ENCODE measurements at places on chromosomes 3 and 15. TPM values are rescaled to one million over a fixed set of nuclear protein-coding genes. Genes with fewer than 3 reads are reported as not detected.

DNA sequence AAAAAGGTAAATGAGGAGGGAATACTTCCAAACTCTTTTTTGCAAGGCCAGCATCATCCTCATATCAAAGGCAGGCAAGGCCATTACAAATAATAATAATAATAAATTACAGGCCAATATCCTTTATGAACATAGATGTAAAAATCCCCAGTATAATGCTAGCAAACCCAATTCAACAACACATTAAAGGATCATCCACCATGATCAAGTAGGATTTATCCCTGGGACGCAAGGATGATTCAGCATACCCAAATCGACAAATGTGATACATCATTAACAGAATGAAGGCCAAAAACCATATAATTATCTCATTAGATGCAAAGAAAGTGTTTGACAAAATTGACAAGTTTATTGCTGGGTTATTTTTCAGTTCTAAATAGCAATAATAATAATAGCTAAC is 53.6 kb downstream of the GHSR start:
- no peak for DNase-seq

DNA sequence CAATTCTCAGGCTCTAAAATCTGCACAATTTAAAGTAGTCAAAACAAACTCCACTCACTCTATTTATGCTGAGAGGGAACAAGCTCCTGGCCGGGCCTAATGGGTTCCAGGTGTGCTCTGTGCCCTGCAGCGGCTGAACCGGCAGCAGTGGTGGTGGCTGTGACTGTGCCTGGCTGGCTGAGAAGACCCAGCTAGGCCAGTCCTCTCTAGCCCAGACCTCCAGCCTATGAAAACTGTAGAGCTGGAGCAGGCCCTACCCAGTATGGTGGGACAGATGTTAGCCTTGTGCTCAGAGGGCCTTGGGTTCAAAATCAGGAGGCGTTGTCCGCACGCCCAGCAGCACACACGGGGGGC is 37.0 kb downstream of the EPHB3 start:
- no peak for DNase-seq

EBLN2 gene
- total RNA-seq = 11.2 TPM

AMIGO3 gene
- not detected for total RNA-seq

- DNase-seq = no peak
Observed at GRCh38 chr3:47054412-47054811, 74.9 kb downstream of the NBEAL2 start.

RCN2 gene
- 30.0 TPM for total RNA-seq

DNA sequence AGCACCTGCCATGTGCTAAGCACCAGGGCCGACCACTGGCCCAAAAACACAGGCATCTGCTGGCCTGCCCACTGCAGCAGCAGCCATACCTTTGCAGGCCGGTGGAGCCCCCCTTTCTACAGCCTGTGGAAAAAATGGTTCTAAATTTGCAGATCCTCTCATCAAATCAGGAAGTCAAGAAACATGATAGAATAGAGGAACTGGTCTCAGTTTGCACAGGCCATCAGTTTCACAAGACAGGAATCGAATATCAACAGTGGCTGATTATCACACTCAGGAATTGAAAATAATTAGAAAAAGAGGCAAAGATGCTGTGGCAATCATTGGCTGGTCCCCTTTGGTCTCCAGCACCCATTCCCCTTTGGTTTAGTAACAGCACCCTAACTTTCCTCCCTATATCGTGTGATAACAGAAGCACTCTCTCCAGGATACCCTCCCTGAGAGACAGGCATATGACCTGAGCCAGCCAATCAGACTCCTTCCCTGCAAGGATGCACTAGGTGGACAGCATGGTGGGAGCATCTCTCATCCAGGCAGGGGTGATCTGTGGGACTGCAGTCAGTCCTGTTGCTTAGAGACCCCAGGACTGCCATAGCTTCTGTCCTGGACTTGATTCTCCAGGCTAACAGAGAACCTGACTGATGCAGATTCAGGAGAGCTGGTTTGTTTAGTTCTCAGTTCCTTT is 3.5 kb upstream of the PAK6 start:
- no peak for DNase-seq

DNA sequence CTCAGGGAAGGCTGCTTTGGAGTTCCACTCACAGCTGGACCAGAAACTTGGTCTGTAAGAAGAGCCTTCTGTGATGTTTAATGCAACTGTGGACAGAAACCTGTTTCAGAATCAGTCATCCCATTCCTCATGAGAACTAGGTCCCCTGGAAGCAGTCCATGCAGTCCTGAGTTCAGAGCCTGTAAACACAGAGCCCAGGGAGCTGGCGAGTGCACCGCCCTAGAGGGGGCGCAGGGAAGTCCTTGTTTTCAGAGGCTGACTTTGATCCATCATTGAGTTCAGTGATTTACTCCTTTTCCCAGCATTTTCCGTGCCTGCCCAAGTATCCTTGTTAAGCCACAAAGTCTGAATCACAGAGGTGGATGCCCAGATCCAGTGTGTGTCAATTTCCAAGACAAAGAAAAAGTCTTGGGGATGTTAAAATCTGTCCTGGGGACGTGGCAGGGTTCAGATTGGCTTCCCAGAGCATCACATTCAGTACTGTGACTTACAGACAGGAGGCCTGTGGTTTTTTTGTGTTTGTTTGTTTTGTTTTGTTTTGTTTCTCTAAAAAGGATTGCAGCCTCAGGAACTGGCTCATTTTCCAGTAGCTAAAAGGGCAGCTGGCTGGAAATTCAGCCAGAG is 9.8 kb upstream of the TXNRD3 start:
- DNase-seq = no peak

DNA sequence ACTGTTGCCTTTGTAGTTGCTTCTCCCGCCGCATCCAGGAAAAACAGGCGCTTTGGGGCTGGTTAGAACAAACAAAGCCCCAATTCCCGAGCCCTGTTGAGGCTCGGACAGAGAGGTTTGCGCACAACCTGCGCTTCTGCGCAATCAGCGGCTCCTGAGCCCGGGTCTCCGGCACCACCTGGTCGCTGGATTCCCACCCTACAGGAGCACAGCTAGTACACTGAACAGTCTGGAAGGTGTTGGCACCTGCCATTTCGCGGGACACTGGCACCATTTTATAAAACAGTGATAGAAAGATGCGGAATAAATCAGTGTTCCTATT is 13.8 kb downstream of the ZIC4 start:
- no peak for DNase-seq

ZBBX gene
- not detected for total RNA-seq
